ENCODE measurements at places on chromosomes 7 and 10.

GRCh38 chr7:158028290-158028941 is 559.2 kb downstream of the PTPRN2 start:
- DNase-seq = no peak

- peak; percentile 55 for DNase-seq
Observed at GRCh38 chr10:70191972-70192305, 21.6 kb upstream of the SAR1A start.

DNA sequence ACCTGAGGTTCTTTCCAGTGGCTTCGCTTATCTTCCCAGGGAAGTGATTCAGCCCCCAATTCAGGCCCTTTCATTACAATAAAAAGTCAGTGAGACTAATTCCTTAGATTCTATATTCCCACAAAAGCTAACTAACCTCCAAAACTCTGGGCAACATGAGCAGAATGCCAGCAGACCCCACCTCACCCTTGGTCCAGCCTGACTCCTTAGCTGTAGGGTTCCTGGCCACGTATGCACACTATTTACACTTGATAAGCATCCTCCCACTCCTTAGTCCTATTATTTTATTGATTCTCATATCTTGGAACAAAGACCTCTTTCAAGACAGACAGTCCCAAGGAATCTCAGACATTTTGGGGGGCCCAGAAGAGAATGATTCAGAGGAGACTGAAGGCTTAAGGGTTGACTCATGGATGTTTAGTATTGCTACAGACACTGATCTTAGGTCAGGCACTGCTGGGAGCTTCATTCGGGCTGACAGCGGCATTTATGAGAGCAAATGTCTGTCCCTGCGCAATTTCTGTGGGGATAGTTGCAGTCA is 162.6 kb upstream of the GDF10 start:
- DNase-seq = no peak

DNA sequence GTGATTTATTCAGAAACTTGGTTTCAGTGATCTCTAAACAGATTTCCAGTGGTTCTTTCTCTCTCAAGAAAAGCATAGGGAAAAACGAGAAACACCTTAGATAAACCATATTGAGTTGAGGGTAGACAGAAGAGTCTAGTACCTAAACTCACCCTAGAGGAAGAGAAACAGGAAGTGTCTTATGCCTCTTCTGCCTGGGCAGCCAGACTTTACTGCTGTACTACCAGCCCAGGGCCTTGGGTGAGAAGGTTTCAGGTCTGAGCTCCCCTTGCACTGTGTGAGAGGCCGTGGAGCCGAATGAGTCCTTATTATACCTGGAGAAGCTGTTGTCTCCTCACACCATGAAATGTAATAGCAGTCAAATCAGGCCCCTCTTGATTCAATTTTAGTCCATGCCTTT is 18.2 kb downstream of the HIF1AN start:
- no peak for DNase-seq

- no peak for DNase-seq
Observed at GRCh38 chr7:7117935-7118586, 64.3 kb upstream of the C1GALT1 start.

GRCh38 chr7:81990395-81990794 is 220.5 kb upstream of the HGF start:
- DNase-seq = no peak

- DNase-seq = peak; percentile 99
Observed at GRCh38 chr7:100611983-100612729, at the start of gene MOSPD3. MOSPD3 (plus strand) TSS chr7:100612540; CDS start chr7:100612792, 252 bp downstream.

DNA sequence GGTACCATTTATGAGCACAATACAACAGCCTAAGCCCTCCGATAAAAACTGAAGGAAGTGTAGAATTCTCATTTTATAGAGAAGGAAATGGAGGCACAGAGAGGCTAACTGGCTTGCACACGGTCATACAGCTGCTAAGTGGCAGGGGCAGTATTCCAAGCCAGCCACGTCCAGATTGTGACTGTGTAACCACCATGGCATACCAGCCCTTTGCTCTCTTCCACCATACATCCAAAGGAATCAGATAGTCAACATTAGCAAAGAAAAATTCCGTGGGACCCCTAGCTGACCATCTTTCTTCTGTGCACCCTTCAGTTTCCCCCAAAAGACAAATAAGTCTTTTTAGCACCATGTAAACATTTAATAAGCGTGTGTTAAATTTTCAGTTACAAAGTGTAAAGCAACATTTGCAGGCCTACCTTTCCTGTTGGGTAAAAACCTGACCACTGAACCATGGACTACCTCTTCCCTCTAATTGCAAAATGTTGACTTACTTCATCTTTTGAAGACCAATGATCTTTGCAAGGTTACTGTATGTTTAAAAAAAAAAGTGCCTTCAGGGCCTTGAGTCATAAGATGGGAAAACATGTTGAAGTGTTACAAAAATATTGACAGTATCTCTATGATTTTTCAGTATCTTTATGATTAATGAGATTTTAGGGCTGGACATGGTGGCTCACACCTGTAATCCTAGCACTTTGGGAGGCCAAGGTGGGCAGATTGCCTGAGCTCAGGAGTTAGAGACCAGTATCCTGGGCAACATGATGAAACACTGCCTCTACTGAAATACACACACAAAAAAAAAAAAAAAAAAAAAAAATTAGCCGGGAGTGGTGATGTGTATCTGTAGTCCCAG is 24.3 kb upstream of the PDZD8 start:
- no peak for DNase-seq

- no peak for DNase-seq
Observed at GRCh38 chr7:49791088-49791741, 17.8 kb downstream of the VWC2 start.

- no peak for DNase-seq
Observed at GRCh38 chr10:113893570-113893969, 39.1 kb downstream of the NHLRC2 start.

DNA sequence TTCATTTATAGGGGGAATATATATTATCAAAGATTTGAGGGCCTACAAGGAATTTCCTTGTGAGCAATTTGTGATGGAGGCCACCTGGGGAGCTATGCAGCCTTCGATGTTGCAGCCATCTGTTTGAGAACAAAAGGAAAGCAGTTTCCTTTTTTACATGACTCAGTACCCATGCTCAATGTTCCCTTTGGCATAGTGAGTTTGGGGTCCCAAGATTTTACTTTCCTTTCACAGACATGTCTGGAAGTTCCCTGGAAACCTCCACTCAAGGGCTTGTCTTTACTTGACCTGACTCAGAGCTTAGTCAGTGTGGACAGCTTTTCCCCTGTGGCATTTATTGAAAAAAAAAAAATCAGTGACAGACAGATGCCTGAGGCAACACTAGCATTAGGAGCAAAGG is 73.5 kb upstream of the VIPR2 start:
- no peak for DNase-seq

DNA sequence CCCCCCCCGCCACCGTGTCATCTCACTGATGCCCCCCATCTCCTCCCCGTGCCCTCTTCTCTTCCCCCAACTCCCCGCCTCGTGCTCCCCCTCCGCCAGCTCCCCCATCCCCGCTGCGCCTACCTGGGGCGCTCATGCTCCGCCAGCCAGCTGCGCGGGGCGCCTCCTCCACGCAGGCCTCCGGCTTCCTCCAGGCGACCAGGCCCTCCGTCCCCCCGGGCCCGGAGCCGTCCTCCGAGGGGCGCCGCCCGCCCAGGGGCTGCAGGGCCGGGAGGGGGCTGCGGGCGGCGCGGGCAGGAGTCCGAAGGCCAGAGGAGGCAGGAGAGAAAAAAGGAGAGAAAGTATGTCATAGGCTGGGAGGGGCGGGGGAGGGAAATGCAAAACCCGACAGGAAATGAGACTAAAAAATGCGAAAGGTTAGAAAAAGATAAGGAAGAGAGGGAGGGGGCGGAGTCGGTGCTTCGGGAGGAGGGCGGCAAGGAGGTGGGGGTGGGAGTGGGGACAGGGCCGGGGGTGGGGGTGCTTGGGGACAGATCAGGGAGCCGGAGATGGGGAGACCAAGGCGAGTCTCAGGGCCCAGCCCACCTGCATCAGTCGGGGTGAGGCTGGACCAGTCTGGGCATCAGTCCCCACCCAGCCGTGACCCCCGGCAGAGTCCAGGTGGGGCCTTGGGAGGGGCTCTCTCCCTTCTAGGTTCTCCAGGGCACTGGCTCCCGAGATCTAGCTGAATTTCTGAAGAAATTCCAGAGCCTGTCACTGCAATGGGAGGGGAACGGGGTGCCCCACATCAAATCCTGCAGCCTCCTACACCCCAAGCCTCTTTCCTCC is at the start of gene CARD11:
Gene CARD11, minus strand, starts transcription at position 324 of the 828 bp plus-strand sequence. CDS start 85,361 bp downstream, outside the sequence.
- no peak for DNase-seq

GRCh38 chr10:95408983-95409873 is 118.4 kb upstream of the PDLIM1 start:
- DNase-seq = no peak

DNA sequence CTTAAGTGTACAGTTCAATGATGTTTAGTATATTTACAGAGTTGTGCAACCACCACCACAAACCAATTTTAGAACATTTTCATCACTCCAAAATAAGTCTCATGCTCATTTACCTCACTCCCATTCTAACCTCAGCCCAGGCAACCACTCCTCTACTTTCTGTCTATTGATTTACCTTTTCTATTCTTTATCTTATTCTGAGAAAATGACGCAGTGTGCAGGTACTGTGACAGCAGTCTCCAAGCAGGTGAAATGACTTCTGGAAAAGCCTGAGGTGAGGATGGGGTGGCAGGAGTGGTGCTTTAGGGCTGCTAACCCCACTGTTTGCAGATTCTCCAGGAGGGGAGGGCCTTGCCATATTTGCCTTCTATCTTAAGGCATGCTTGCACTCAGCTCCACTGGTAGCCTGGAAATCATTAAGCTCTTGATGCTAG is 39.5 kb downstream of the GARS1 start:
- DNase-seq = no peak

DNA sequence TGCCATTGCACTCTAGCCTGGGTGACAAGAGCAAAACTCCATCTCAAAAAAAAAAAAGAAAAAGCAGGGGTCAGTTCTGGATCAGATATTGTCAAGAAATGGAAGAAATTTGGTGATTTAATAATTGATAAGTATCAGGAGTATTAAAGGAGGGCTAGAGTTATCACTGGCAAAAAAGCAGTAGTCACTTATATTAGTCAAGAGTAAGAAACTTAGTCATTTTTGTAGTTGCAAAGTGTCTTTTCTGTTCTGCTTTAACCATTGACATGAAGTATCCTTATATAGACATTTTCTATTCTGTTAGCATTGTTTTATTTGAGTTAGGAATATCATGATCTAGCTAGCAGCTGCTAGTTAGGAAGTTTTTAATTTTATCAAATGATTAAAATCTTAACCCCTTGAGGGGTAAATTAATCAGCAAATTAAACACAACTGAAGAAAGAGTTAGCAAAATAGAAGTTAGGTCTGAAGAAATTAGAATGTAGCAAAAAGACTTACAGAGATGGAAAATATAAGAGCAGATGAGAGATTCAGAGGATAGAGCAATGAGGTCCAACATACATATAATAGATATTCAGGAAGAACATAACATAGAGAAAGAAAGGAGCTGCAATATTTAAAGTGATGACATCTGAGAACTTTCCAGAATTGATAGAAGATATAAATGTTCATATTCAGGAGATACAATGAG is 7.3 kb upstream of the CCDC6 start:
- DNase-seq = no peak

- no peak for DNase-seq
Observed at GRCh38 chr10:60662917-60663614, 115.2 kb upstream of the CDK1 start.

Data from SK-N-MC (cell line).